ENCODE measurements at places on chromosomes 6 and 20.

GRCh38 chr6:157761926-157762325, 61.1 kb upstream of the SNX9 start:
- DNase-seq, result no peak

DNA sequence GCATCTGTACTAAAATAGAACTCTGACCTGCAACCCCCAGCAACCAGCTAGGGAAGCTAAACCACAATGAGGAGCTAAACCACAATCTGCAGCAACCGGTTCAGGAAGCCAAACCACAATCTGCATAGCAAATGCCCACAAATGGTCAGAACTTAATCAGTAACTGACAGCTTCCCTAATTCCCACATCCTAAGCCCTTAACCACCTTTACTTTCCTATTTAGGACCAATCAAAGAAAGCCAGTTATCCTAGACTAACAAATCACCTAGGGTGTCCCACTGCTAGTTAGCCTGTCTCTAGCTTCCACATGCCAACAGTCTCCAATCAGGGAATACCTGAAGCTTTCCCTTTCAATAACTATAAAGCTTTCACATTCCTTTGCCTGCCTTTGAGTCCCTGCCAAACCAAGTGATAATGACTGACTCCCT, 424.6 kb upstream of the PTCHD4 start:
- no peak for DNase-seq

DNA sequence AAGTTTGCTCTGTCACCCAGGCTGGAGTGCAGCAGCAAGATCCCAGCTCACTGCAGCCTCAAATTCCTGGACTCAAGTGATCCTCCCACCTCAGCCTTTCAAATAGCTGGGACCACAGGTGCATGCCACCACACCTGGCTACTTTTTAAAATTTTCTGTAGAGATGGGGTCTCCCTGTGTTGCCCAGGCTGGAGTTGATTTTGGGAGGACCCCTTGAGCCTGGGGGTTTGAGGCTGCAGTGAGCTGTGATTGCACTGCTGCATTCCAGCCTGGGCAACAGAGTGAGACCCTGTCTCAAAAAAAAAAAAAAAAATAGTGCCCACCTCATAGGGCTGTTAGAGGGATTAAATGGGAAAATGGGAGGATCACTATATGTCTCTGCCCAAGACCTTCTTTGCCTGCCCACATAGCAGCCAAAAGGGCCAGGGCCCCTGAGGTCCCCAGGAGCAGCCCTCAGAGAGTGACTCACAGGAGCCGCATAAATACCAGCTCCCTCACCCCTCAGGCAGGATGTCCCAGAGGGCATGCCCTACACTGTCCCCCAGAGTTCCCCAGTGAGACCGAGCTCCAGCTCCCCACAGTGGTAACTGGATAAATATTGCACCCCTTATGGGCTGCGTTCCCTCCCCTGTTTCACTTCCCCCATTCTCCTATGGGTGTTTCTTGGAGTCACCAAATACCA, 11.7 kb upstream of the MDGA1 start:
- DNase-seq, result no peak

DNA sequence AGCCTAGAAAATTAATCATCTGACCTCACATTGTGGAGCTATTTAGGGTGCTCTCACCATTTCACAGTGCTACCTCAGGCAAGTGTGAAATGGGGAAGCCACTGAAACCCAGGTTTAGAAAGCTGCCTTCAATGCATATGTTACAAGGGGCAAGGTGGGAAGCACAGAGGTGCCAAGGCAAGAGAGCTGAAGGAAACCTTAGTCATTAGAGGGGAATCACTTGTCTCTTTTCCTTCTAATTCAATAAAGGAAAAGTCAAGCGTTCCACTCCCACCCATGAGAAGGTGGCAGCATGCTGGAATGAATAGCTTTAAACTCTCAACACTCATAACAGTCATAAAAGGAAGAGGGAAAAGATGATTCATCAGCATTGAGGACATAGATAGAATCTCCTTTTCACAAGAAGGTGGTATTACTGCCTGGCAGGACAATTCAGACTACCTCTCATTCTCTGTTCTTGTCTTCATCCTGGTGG, 251.9 kb upstream of the IRAK1BP1 start:
- DNase-seq, result no peak

All from pons (tissue), 1 donor.